ENCODE measurements at places on chromosomes 1 and 21.

DNA sequence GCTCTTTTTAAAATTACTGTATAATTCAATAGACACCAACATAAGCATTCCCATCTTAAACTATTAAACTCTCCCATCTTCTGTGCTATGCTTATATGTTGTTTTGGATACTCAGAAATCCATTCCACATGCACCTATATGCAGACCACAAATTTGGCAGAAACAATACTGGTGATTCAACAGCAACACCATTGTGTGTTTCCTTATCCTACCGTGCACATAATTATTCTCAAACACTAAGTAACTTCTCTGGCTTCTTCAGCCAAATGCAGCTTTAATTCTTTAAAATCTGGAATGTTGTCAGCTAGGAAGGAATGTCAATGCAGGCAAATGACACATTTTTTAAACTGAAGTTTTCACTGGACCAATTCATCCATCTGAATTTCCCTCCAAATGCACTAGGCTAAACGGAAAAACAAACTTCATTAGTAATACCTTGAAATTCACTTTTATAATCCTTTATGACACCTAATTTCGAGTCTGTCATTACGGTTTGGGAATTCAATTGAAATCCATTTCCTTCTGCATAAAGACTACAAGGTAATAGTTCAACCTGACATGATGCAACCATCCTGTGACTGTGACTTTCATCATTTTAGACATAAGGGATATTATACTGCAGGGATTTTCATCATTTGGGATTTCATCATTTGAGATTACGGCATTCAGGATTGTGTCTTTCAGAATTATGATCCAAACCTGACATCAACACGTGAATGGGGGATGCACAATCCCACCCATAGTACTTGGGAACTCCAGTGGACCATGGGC is 308.5 kb downstream of the LTN1 start:
- no peaks in the 10 kb centered on the region for H3K4me1 ChIP-seq
- no peaks in the 10 kb centered on the region for H3K27me3 ChIP-seq
- H3K36me3 ChIP-seq, result no peaks in the 10 kb centered on the region
- no peak overlapping the region for H3K27ac ChIP-seq
- no peak for DNase-seq
- H3K4me3 ChIP-seq, result no peak overlapping the region

DNA sequence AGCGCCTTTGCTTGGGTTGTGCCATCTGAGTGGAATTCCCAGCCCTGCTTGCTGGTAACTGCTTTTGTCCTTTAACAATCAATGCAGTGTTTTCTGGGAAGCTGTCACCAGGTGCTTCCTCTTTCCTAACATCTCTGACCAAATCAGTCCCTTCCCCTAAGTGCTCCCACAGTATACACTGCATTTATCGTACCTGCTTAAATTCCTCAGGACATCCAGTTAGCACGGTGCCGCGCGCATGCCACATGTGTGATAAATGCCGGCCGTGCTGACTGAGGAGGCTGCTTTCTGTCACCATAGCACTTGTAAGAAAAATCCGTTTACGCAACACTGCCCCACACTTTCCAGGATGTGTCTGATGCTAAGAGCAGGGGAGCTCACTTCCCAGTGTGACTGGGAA is 115.4 kb downstream of the BCAR3 start:
- H3K4me1 ChIP-seq, result no peaks in the 10 kb centered on the region
- peaks cover 93% of the 10 kb centered on the region for H3K36me3 ChIP-seq
- no peaks in the 10 kb centered on the region for H3K27me3 ChIP-seq
- no peak for DNase-seq
- no peak overlapping the region for H3K4me3 ChIP-seq

DNA sequence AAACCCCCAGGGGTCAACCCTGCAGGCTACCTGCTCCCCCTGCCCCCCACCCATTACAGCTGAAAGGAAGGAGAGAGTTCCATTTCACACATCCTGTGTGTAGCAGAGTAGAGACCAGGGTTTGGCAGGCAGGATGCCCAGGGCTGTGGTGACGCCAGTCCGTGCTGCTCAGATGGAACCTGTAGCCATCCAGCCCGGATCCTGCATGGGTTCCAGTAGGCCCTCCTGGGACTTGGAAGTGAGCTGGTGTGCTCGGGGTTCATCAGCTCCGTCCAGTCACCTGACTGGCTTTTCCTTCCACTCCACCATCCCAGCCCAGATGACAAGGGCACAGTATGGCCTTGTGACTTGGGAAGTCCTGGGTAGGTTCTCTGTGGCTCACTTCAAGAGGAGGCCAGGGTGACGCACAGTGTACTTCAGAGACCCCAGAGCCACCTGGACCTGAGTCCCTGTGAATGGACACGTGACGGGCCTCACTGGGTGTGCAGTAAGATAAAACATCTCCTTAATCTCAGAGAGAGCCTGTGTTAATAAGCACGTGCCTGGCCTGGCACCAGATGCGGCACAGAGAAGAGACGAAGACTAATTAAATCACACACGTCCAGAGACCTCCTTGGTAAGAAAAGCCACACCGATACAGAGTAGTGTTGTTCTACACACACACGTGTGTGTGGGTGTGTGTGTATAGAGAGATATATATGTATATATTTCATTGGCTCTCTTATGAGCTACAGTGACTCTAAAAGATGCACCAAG is 16.0 kb downstream of the ITPKB start:
- H3K36me3 ChIP-seq, result peaks cover 33% of the 10 kb centered on the region
- peak; percentile 42 for DNase-seq
- H3K27ac ChIP-seq, result peak overlapping the region; percentile 34
- peak overlapping the region; percentile 43 for H3K4me3 ChIP-seq

GRCh38 chr1:55065648-55066047 is 26.3 kb downstream of the PCSK9 start:
- DNase-seq, result no peak
- no peak overlapping the region for H3K4me3 ChIP-seq
- no peaks in the 10 kb centered on the region for H3K4me1 ChIP-seq
- no peaks in the 10 kb centered on the region for H3K27me3 ChIP-seq

- no peak overlapping the region for H3K27ac ChIP-seq
- H3K4me1 ChIP-seq, result no peaks in the 10 kb centered on the region
- H3K27me3 ChIP-seq, result no peaks in the 10 kb centered on the region
- no peak overlapping the region for H3K4me3 ChIP-seq
These were observed 13.5 kb downstream of the ATP1A2 start for GRCh38 chr1:160129046-160129445.

DNA sequence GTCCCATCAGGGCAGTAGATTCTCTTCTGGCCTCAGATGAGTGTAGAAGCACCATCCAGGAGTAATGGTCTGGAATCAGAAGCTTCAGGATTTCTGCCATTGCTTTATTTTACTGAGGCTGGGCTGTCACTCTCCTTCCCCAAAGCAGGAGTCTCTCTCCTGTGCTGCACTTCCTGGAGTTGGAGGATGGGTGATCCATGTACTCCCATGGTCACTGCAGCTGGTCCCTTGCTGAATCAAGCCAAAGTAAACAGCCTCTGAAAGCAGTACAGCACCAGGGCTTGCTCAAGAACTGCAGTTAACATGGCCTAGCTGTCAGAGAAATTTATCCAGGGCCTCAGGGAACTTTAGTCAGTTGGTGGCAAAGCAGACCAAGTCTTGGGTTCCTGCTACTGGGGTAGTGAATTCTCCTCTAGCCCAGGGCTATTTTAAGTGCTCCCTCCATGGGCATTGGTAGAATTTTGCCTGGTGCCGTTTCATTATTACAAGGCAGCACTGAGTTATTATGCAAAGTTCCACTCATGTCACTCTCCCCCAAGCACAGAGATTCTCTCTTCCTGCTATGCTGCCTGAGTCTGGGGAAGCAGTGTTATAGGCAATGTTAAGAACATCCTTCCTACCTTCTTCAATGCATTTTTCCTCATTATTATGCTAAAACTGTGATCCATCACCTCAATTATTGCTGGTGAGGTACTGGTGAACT is 29.5 kb downstream of the DRAM2 start:
- no peak for DNase-seq
- no peaks in the 10 kb centered on the region for H3K27me3 ChIP-seq
- no peak overlapping the region for H3K4me3 ChIP-seq
- no peak overlapping the region for H3K27ac ChIP-seq

DNA sequence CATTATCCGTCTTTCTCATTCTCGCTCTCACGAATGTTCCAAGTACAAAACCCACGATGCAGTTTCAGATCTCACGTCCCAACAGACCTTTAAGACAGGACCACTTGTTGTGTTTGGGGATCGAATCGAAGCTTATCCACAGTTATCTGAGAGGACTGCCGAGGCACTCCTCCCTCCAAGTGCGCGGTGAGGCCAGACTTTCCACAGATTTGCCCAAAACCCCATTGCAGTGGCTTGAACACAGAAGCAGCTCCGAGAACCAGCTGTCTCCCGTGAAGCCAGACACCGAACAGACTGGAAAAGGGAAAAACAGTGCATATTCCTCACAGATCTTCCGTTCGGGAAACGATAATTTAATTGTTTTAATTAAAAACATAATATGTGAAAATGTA is 46.5 kb upstream of the COL6A2 start:
- H3K4me3 ChIP-seq, result no peak overlapping the region
- no peak for DNase-seq
- peaks cover 9% of the 10 kb centered on the region for H3K4me1 ChIP-seq
- H3K27me3 ChIP-seq, result no peaks in the 10 kb centered on the region
- no peaks in the 10 kb centered on the region for H3K36me3 ChIP-seq

DNA sequence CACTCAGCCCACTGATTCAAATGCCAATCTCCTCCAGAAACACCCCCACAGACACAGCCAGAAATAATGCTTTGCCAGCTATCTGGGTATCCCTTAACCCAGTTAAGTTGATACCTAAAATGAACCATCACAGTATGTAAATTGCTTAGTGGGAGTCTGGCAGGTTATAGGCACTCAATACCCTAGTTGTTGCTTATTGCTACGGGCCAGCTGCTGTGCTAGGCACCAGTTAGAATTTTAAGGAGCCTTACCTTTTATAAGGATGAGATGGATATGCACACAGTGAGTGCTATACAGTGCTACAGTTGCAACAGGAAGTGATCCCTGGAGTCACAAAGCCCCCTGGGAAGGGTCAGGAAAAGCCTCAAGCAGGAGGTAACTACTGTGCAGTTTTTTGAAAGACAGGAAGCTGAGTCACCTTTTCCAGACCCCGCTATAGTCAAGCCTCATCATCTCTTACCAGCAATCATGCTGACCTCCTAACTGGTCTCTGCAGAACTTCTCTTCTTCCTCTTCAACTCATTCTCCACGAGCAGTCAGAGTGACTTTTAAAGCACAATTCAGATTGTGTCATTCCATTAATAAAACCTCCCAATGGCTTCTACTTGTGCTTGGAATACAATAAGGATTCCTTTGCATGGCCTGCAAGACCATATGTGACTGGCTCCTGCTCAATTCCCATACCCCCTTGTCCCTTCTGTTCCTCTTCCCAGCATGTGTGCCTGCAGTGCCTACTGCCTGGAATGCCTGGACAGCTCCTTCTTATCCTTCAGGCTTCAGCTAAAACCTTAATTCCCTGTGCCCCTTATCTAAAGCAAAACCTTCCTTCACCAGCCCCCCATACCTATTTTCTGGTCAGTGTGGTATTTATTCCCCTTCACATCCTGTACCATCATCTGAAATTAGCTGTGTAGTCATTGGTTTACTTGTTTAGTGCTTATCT is 10.4 kb upstream of the TLR5 start:
- peaks cover 11% of the 10 kb centered on the region for H3K4me1 ChIP-seq
- H3K27me3 ChIP-seq, result no peaks in the 10 kb centered on the region
- H3K36me3 ChIP-seq, result no peaks in the 10 kb centered on the region
- DNase-seq, result peak; percentile 57
- H3K4me3 ChIP-seq, result no peak overlapping the region

- H3K4me1 ChIP-seq, result peaks cover 12% of the 10 kb centered on the region
- peaks cover 50% of the 10 kb centered on the region for H3K36me3 ChIP-seq
- no peak overlapping the region for H3K4me3 ChIP-seq
- no peak for DNase-seq
- H3K27ac ChIP-seq, result no peak overlapping the region
These were observed 237.1 kb downstream of the SLC45A1 start for GRCh38 chr1:8554956-8555534.

DNA sequence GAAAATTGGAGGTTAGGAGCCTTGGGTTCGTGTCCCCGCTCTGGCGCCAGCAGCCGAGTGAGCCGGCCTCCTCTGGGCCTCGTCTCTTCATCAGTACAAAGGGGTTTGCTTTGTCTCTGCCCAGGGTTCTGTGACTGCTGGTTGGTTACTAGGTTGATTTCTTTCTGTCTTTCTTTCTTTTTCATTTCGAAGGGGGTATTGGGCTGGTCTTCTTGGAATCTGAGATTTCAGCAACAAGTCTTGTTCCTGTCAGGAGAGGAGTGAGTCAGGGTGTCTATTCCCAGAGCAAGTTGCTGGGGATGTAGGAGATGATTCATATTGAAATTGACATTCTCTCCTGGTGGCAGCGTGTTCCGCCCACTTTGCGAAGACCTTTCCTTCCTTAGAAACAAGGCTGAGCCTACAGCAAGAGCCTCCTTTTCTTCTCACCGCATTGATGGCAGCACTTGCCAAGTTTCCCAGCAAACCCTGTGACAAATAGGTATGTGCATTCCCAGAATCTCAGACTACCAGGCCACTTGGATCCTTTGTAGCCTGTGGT is 79.2 kb downstream of the MAN1C1 start:
- no peak overlapping the region for H3K27ac ChIP-seq
- DNase-seq, result no peak
- H3K27me3 ChIP-seq, result no peaks in the 10 kb centered on the region

DNA sequence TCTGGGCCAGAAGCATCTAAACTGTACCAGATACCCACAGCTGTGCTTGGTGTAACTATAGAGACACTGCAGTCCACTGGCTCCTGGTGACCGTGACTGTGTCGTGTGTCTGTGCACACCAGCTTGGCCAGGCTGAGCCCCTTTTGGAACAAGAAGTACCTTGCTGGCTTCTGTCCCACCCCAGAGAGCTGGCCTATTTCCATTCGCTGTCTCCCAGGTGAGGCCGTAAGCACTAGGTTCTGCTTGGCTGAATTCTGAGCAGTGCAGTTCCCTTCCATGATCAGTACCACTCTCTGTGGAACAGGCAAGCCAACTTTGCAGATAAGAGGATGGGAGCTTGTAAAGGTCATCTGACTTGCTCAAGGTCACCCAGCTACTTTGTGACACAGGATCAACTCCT is 119.9 kb upstream of the DNAH14 start:
- H3K27me3 ChIP-seq, result no peaks in the 10 kb centered on the region
- DNase-seq, result no peak
- H3K27ac ChIP-seq, result no peak overlapping the region
- H3K36me3 ChIP-seq, result no peaks in the 10 kb centered on the region

DNA sequence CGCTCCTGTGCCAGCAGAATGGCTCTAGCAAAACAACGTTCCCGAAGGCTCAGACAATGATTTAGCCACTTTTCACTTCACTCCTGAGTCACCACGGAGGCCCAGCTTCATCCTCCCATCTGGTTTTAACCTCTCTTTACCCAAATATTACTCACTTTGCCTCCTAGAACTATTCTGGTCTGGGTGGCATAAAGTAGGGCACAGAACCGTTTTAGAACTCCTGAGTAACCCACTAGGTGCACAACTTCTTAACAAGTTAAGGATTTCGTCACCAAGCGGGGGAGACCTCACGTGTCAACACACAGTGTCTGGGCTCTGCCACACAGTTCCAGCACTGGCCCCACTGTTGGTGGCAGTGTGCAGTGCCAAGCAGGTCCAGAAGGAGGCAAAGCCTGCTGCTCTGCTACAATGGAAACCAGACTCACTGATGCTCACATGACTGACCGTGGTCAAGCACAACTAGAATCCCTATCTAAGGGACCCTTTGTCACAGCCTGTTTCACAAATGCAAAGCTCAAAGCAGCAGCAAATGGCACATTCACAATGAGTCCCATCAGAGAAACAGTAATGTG is 121.7 kb downstream of the SIPA1L2 start:
- H3K36me3 ChIP-seq, result peaks cover 11% of the 10 kb centered on the region
- peak; percentile 57 for DNase-seq
- H3K4me1 ChIP-seq, result peaks cover 6% of the 10 kb centered on the region
